ENCODE measurements at places on chromosomes 11 and 22. TPM values are rescaled to one million over a fixed set of nuclear protein-coding genes. Genes with fewer than 3 reads are reported as not detected.

NCR3LG1 gene
- 0.91 TPM for total RNA-seq

DEPDC7 gene
- total RNA-seq = 2.3 TPM

- no peak for DNase-seq
- no peaks in the 10 kb centered on the region for H3K27me3 ChIP-seq
- no peak overlapping the region for H3K27ac ChIP-seq
- no peak overlapping the region for H3K4me3 ChIP-seq
These were observed 48.1 kb downstream of the CBL start for GRCh38 chr11:119254239-119254638.

SCUBE1 gene
- total RNA-seq = 3.0 TPM

GRCh38 chr11:12140186-12140793 lies 29.9 kb downstream of the MICAL2 start:
- peaks cover 21% of the 10 kb centered on the region for H3K36me3 ChIP-seq
- no peak overlapping the region for H3K27ac ChIP-seq
- peaks cover 53% of the 10 kb centered on the region for H3K4me1 ChIP-seq
- DNase-seq = no peak

Data from activated CD8-positive, alpha-beta memory T cell treated with anti-CD3 and anti-CD28 coated beads, Interleukin-2, amount 10 ng/mL, durations not matched to agents 7 days and 5 days (primary cell).